ENCODE measurements at places on chromosomes 1 and 21.
A peak's percentile ranks its signal among the peaks of the same experiment; 100 is the strongest.

DNA sequence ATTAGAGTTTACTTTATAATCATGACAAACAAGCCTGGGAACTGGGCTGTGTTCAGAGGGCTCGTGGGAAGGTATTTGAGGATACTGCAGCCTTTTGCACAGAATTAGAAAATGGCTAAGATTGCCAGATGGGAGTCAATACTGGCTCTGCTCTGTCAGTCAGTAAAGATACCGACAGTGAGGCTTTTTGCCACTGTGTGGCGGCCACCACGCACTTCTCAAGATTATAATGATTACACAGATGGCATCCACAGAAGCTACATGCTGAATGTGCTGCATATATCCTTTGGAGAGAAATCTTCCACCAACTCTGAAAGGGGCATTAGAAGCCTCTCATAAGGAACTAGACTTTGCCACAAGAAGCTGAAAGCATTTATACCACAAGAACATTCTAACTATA is 213.4 kb upstream of the PTBP2 start:
- no peak for DNase-seq

- DNase-seq: no peak
These were observed 104.6 kb downstream of the LYPLAL1 start for GRCh38 chr1:219278288-219278687.

- no peak for DNase-seq
These were observed 17.2 kb upstream of the RLF start for GRCh38 chr1:40143891-40144575.

DNA sequence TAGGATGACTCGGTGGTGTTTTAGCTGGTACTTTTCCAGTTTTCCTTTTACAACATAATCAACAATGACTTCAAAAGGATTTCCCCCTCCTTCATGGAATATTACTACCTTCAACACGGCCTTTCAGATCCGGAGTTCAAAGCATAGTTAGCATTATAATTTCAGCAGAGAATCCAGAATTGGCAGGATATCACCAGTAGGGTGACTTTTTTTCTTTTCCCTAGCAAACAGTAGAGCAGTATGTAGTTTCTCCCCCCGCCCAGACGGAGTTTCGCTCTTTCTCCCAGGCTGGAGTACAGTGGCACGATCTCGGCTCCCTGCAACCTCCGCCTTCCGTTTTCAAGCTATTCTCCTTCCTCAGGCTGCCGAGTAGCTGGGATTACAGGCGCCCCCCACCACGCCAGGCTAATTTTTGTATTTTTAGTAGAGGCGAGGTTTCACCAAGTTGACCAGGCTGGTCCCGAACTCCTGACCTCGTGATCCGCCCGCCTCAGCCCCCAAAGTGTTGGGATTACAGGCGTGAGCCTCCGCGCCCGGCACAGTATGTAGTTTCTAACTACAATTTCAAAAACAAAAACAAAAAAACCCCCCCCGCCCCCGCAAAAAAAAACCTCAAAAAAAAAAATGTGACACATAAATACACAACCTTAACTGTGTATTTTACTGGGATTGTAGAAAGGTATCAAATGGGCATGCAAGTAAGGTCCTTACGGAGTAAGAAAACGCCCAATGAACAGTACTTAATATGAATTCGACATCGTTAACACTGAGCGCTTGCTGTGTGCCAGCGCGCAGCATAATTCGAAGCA is 1.5 kb upstream of the COX20 start:
- peak; percentile 68 for DNase-seq

DNA sequence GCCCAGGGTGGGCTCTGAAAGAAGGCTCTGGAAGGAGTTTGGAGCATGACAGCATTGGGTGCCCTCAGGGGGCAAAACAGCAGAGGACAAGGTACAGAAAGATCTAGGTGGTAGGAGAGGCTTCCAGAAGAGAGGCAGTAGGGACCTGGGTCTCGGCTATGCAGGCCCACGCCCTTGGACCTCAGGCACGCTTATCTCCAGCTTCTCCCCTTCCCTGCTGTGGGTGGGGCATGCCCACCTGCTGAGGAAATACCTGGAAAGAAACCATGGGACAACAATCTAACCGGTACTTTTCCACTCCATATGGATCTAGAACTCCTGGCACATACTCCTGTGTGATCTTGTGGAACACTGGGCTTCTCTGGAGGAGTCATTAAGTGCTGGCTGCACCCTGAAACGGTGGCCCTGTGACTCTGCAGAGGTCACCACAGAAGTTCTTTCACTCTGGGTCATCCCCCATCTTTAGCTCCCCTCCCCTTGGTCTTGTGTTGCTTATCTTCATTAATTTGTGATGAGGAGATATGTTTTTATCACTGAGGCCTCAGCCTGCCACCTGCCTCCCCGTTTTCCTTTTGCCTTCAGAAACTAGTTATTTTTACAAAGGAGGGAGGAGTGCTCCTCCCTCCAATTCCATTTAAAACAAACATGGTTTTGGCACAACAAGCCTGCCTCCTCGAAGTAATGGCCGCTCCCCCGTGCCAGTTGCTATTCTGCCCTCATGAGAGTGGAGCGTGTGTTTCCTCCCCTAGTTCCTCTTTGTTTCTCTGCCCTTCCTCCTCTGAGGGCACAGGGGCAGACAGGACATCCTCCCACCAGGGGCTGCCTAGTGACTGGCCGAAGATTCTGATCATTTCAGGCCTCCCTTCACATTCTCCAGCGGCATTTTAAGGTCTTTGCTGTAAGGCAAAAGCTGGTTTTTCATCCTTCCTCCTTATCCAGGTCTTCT is 78.0 kb upstream of the ATP5PO start:
- no peak for DNase-seq

GRCh38 chr1:184034761-184035379 is 2.7 kb downstream of the COLGALT2 start:
- no peak for DNase-seq

GRCh38 chr1:151565502-151566189 is 25.5 kb downstream of the TUFT1 start:
- no peak for DNase-seq

- no peak for DNase-seq
These were observed 19.2 kb downstream of the MAST2 start for GRCh38 chr1:45822644-45823043.

DNA sequence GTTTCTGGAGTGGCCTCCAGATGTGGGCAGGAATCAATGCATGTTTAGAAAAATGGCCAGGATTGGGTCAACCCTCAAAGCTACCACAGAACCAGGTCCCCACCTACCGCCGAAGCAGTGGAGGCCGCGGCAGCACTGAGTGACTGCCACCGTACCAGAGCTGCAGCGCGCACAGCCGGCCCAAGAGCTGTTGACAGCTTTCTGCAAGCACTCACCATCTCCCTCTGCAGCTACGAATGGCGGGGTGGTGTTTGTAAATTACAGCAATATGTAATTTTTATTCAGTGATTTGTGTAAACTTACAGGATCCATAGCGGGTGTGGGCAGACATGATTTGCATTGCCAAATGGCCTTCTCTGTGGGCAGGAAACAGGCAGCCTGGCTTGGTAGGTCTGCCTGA is 96.4 kb downstream of the CAMK2N1 start:
- DNase-seq: no peak

GRCh38 chr1:26291433-26291832 is 11.5 kb downstream of the SH3BGRL3 start:
- DNase-seq: no peak

- DNase-seq: no peak
These were observed 87.2 kb downstream of the DIRAS3 start for GRCh38 chr1:67963263-67963662.

GRCh38 chr1:181501612-181502011 is 18.3 kb downstream of the CACNA1E start:
- no peak for DNase-seq

- DNase-seq: no peak
These were observed 65.7 kb downstream of the MAP3K21 start for GRCh38 chr1:233393084-233393840.

DNA sequence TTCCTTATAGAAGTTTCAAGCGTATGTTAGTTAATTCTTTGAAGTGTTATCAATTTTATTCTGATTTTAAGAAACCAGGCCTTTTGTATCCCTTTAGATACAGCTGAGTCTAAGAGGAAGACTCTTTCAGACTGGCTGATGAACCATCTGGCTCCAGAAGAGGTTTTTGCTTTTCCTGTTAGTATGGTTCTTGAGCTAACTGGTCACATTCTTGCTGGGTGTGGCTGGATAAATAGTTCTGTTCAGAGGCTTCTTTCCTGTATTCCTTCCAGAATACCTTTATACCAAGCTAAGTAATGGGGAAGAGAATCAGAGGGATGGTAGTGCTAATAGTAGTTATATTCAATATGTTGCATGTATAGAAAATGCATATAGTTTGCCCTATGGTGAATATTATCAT is 12.4 kb downstream of the HS2ST1 start:
- DNase-seq: no peak

DNA sequence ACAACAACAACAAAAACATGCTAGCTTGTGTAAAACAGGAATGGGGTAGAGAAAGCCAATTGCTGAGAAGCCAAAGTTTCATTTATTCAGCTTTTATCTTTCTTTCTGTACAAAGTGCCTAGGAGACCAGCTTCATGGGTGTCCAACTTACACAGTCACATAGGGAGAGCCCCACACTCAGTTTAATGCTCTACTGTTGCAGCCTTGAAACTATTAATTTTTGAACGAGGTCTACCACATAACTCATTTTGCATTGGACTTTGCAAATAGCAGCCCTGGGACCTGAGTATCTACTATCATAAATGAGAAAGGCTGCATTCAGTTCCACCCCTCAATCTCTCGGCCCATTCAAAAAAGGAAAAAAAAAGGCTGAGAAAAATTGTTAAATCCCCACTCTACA is 98.8 kb downstream of the ZNF644 start:
- DNase-seq: no peak

DNA sequence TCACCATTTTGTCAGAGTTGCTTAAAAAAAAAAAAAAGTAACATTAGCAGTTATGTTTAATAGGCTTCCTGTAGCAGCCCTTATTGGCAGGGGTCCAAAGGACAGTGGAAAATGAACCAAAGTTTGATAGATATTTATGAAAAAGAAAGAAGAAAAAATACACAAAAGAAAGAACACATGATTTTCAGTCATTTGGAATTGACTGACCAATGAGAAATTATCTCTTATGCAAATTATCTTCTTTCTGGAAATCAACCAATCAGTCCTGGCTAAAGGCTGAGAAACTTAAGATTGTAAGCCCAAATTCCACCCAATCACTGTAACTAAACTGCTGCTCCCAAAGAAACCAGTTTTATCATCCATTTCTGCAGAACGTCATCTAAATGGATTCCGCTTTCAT is 282.4 kb downstream of the TM2D1 start:
- no peak for DNase-seq

DNA sequence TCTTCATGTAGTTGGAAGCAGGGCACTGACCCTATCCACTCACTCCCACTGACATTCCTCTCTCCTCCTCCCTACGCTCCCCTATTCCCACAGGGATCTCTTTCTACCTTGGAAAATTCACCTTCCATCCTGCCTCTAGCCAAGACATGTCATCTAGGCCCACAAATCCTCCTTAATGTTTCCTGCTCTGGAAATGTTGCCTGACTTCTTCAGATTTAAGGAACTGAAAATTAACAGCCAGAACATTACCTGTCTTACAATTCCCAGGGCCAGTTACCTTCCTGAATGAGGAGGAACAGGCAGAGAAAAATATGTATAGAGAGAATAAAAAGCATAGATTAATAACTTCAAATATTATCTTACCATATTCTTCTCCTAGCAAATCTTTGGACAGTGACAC is 147.3 kb downstream of the MRPL39 start:
- no peak for DNase-seq

DNA sequence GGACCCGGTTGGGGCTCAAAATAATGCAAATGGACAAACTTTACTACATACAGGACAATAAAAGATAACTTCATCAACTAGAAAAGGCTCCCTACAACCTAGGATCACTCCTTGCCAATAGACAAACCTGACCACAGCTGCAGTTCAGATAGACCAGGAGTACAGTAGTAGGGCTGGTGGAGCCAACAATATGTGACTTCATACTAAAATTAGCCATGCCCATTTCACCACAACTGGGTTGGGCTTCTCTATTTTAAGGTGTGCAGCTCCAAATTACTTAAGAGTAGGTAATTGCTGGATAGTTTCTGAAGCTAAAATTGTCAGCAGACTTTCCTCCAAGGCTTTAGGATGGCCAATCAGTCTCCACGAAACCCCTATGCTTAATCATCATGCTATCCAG is 3.9 kb downstream of the DENND1B start:
- DNase-seq: no peak

DNA sequence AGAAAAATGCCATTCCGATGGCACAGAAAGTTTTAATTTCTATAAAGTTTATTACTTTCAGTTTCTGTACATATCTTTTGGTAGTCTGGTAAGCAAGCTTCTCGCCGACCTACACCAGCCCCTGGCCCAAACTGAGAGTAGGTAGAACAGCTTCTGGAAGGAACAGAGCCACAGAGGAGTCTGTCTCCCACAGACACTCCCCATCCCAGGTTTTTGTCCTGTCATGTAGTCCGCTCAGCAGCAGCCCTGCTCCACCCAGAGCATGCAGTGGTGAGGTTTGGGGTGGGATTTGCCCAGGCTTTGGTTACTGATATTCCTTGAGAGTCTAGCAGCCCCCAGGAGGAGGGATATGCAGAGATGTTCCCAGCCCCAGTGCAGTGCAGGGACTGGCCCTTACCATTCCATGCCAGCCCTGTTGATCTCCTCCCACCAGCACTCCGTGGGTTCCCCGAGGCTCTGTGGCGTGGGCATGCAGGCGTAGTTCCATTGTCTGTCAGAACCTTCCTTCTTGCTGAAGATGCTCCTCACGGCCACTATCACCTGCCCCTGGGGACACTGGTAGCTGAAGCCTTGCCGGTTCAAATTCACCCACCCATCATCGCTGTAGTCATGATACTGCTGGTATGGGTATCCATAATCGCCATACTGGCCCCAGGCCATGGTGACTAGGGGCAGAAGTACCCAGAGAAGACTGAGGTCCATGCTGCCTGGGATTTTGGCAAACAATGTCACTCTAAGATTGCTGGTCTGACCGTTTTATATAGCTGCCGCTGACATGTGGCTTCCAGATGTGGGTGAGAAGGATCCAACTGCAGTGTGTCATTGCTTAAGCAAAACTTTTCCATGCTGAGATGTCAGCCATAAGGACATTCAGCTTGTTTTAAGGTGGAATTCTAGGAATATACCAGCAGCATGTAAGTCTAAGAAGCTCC is at the start of gene DPT:
DPT (minus strand) TSS at position 734 of the 932 bp plus-strand sequence; CDS start at position 702, 32 bp downstream.
- peak; percentile 84 for DNase-seq

- DNase-seq: no peak
These were observed 33.7 kb downstream of the ADAMTS1 start for GRCh38 chr21:26811482-26811881.

- DNase-seq: no peak
These were observed 990 bp downstream of the VWA5B1 start for GRCh38 chr1:20291645-20292084.

DNA sequence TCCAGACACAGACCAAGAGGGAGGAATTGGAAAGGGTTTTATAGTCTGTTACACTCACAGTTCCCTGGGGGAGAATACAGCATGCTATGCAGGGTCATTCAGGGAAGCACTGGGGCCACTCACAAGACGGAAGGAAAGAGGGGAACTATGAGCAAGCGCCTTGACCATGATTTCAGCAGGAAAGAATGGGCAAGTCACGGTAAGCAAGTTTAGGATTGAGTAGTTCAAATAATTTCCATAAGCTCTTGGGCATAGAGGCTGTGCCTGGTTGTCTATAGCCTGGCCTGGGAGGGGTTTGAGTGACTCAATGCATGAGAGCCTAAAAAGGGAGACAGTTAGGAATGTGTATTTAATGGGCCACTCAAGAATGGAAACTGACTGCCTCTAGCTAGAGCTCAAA is 176.7 kb downstream of the TTLL7 start:
- no peak for DNase-seq

All from left hindlimb (tissue), 1 donor.